ENCODE measurements at places on chromosomes 1 and 21. TPM values are rescaled to one million over a fixed set of nuclear protein-coding genes. Genes with fewer than 3 reads are reported as not detected.
A peak's percentile ranks its signal among the peaks of the same experiment; 100 is the strongest.

The AMY1A gene
- total RNA-seq: 1.6 TPM

The LEMD1 gene
- total RNA-seq: 2.1 TPM

DNA sequence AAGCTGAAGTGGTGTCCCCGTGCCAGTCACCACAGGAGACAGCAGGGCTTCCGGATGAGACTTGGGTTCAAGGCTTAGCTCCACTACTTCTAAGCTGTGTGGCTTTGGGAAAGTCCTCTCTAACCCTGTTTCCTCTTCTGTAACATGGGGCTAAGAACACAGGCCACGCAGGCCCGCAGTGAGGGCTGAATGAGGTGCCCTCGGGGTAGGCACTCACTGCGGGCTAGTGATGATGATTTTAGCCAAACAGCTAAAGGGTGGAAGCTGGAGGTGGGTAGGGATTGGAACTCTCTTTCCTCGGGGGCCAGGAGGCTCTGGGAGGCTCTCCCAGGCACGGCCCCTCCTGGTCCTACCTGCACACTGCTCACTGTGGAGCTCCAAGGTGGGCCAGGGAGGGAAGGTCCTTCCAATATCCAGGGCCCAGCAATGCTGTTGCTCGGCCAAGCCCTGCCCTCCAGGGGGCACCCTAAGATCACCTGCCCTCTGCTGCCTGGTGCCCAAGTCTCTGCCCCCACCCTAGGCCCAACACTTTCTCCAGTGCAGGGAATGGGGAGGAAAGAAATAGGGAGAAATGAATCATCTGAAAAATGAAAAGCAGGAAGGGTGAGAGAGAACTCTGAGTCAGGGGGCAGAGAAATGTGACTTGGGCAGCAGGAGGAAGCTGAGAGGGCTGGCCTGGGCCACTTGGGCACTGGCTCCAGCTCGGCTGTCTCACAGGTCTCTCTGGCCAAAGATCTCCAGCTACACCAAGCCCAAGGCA is 19.2 kb upstream of the EVA1B start:
- H3K36me3 ChIP-seq: peaks cover 59% of the 10 kb centered on the region
- H3K27ac ChIP-seq: peak overlapping the region; percentile 37
- no peak overlapping the region for H3K4me3 ChIP-seq
- DNase-seq: peak; percentile 75

DNA sequence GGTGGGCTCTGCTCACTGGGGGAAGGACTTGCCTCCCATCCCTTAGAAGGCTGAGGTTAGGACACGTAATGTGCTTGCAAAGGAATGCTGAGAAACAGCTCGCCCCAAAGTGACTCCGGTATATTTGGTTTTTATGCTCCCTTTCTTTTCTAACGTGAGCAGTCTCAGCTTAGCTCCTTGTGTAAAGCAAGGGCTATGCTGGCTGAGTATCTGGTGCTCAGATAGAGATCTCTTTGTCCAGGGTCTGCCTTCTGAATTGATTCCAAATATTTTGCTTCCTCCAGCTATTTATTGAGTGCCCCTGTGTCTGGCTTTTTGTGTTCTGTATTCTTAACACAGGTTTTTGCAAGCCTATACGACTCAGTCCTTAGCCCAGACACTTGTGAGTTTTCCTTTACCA is 94.5 kb upstream of the ARTN start:
- H3K27ac ChIP-seq: no peak overlapping the region
- peaks cover 19% of the 10 kb centered on the region for H3K4me1 ChIP-seq
- no peaks in the 10 kb centered on the region for H3K36me3 ChIP-seq
- DNase-seq: no peak
- H3K27me3 ChIP-seq: no peaks in the 10 kb centered on the region

- H3K4me3 ChIP-seq: no peak overlapping the region
- H3K27me3 ChIP-seq: peaks cover 3% of the 10 kb centered on the region
- H3K27ac ChIP-seq: peak overlapping the region; percentile 58
- H3K4me1 ChIP-seq: peaks cover 15% of the 10 kb centered on the region
- DNase-seq: no peak
Measured at GRCh38 chr1:20492751-20493150, 6.7 kb upstream of the CAMK2N1 start.

Measured in upper lobe of right lung (tissue), 1 donor.